ENCODE measurements at places on chromosomes 2 and 18.
A peak's percentile ranks its signal among the peaks of the same experiment; 100 is the strongest.

- no peak for DNase-seq
These were observed 239.8 kb downstream of the TFCP2L1 start for GRCh38 chr2:121045245-121045644.

DNA sequence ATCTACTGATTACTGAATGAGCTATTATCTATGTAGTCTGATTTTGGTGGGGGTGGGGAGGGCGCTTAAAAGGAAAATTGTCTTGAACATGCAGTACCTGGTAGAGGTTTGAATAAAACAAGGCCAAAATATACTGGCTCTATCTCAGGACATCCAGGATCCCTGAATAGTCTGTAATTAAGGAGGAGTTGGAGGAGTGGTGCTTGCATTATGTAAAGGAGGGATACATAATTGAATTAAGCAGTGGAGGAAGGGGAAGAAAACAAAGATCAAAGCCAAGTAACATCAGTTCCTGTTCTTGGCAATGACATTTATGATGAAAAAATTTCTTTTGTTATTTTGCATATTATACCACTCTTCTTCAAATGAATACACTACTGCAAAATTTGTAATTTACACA lies 539.4 kb upstream of the ZEB2 start:
- no peak for DNase-seq

- DNase-seq: no peak
These were observed 32.8 kb upstream of the BIN1 start for GRCh38 chr2:127139766-127140165.

GRCh38 chr18:25399554-25399953 lies 47.6 kb upstream of the ZNF521 start:
- no peak for DNase-seq

GRCh38 chr2:119531292-119531691 lies 7.0 kb upstream of the SCTR start:
- no peak for DNase-seq

- DNase-seq: no peak
These were observed 2.2 kb downstream of the HOXD10 start for GRCh38 chr2:176118601-176119339.

DNA sequence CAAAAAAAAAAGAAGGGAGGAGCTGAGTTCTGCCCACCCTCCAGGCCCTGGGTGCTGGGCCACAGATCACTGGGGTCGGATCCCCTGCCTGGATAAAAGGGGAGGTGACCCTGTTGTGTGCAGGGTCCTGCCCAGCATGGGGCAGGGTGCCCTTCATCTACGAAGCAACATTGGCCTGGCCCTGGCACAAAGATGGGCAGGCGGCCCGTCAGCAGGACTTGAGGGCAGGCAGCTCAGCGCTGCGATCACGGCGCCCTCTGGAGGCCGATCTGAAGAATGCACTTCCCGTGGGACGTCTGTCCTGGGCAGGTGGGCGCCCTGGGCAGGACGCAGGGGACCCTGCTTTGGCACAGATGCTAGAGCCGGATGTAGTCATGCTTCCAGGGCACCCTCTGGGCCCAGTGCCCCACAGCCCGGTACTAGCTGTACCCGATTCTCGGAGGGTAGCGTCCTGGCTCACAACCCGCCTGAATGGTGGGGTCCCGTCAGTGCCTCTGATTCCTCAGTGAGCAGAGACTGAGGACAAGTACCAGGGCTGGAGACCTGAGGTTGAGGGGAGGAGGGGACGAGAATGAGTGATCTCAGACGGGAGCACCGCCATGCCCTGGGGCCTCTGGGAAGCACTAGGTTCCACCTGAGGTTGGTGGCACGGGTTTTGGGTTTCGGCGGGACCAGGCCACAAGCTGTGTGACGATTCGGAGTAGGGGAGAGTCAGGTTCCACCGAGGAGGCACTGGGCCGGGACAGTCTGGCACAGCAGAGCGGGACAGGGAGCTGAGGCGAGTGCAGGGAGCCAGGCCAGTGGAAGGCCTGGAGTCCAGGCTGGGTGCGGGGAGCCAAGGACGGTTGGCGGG lies 18.0 kb downstream of the ARID5A start:
- peak; percentile 44 for DNase-seq

DNA sequence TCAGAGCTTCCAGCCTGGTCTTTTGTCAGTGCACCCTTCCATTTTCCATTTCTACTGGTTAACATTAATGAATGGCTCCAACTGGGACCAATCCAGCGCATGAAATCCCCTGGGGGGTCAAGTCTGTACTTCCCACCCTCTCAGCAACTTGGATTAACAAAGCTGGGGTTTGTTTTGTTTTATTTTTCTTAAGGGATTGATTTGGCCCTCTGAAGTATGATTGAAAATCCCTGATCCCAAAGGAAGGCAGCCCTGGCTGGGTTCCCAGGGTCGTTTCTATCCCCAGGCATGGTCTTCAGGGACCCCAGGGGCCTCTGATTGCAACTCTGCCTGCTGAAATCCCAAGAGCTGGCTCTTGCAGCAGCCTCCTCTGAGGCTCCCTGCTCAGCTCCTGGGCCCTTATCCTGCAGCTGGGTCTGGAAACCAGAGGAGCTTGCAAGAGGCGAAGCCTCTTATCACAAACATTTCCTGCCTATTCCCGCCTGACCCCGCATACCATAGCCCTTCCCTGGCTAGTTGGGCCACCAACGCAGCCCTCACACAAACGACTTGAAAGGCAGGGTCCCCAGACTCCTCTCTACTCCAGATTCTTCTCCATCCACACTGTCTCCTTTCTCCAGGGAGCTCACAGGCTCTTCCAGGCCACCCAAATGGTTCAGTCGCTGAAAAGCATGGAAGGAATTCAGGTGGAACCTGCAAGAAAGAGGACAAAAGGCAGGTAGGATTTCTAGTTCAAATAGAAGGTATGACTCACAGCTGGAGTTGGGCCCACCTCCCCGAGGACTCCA lies 109.7 kb upstream of the PKDCC start:
- no peak for DNase-seq

DNA sequence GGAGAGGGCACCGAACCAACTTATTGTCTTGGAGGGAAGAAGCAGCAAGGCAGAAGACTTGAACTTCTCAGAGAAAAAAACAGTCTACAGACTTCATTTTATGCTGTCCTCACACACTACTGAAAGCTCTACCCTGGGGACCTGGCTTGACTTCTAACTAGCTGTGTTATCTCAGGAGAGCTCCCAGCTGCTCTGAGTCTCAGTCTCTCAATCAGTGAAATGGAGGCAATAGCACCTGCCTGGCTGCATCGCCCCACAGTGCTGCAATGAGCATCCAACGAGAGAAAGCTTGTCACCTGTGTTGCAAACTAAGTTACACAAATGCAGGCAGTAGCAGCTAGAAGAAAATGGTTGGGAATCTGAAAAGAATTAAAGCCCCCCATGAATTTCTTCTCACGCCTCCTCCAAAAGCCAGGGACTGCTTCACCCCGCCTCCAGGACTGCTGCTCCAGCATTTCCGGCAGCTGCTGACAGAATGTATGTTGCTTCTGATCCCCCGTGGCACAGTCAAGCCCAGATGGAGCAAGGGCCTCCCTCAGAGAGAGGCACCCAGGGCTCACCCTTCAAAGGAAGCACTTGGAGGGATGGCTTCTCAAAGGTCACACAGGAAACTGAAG lies 116.3 kb downstream of the BCL11A start:
- DNase-seq: no peak

GRCh38 chr2:104853534-104854497 lies at the start of gene POU3F3:
TSS of gene POU3F3 (plus strand) at chr2:104854115. CDS start at chr2:104855511, 1,396 bp downstream.
- peak; percentile 99 for DNase-seq

DNA sequence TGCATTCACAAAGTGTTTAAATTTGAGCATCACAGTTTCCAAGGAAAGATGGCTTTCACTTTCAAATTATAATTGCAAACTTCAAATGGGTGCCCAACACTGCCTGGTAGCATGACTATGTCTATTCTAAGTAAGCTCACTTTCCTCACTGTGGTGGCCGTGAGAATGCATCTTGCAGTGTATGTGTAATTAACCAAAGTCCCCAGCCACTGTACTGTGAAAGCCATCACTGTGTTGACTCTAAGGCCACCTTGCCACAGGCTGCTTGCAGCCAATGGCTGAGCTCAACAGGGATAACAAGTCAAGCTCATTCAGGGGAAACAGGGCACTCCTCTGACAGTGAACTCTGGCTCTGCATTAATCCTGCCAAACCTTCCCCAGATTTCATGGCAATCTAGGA lies 43.3 kb upstream of the LGALSL start:
- no peak for DNase-seq

GRCh38 chr18:7202169-7202568 lies 28.7 kb upstream of the LRRC30 start:
- DNase-seq: no peak

GRCh38 chr2:6739547-6739946 lies 126.2 kb downstream of the CMPK2 start:
- no peak for DNase-seq

- DNase-seq: no peak
These were observed 187.6 kb downstream of the PTPRM start for GRCh38 chr18:7754725-7755181.

GRCh38 chr18:31325051-31325450 lies 7.1 kb downstream of the DSG1 start:
- no peak for DNase-seq

DNA sequence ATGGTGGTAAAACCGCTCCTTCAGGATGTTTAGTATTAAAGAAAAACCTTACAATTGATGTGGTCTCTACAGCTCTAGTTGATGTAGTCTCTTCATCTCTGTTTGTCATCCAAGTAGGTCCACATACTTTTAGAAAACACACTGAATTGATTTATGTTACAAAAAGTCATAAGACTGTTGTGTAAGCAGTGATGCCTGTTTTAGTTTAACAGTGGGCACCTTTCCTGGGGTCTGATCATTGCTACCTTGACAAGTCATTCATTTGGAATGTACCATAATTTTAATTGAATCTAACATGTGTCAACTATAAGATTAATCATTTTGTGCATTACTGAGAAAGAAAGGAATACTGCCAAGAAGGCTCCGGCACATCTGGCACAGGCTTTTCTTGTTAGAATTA lies 34.3 kb downstream of the GIGYF2 start:
- no peak for DNase-seq

- no peak for DNase-seq
These were observed 52.8 kb downstream of the INPP5D start for GRCh38 chr2:233112776-233113452.

- DNase-seq: no peak
These were observed 40.3 kb downstream of the MEX3C start for GRCh38 chr18:51157215-51157614.

DNA sequence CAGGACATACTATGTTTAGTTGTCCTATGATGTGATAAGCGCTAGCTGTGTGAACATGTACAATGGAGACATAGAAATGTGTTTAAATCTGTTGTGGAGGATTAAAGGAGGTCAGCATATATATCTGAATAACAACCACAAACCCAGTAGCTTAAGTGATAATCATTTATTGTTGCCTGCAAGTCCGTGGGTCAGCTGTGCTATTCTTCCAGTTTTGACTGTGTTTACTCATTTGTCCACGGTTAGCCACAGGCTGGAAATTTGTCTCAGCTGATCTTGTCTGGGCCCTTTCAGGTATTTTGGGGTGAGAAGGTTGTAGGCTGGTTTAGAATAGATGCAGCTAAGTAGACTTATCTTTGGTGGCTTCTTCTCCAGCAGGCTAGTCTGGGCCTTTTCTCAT lies 110.4 kb downstream of the PARD3B start:
- no peak for DNase-seq

GRCh38 chr2:231300722-231301076 lies 94.8 kb upstream of the B3GNT7 start:
- no peak for DNase-seq
